ENCODE measurements at places on chromosomes 7 and 10.

DNA sequence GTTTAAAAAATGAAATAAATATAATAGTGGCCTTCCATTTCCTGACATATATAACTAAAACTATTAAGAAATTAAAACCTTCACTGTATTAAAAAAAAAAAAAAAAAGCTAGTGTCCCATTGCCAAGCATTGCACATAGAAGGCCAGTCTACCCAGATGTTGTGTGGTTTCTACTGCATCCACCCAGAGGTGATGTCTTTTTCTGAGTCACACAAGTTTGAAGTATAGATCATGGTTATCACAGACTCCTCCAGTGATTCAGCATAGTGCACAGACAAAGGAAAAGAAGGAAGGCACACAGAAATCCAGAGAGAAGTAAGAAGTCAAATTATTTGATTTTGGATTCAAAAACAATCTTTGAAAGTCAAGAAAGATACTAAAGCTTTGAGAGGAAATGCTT is 429.0 kb downstream of the ETV1 start:
- DNase-seq: no peak

DNA sequence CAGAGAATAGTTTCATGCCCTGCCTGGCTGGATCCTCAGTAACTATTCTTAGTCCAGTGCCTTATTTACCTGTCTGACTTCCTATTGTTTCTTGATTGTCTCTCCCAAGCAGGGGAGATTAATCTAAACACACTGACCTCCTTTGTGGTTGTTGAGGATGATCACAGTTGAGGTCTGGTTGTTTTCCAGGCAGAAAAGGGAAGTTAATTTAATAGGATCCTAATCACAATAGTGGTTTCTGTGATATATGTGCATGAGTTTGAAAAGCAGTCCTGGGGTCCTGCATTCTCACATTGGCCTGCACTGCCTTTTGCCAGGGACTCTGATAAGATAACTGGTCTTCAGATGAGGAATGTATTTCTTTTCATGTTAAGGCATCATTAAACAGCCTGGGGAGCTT is 130.1 kb downstream of the SND1 start:
- no peak for DNase-seq

GRCh38 chr7:133230591-133231194 is 22.2 kb upstream of the EXOC4 start:
- no peak for DNase-seq

DNA sequence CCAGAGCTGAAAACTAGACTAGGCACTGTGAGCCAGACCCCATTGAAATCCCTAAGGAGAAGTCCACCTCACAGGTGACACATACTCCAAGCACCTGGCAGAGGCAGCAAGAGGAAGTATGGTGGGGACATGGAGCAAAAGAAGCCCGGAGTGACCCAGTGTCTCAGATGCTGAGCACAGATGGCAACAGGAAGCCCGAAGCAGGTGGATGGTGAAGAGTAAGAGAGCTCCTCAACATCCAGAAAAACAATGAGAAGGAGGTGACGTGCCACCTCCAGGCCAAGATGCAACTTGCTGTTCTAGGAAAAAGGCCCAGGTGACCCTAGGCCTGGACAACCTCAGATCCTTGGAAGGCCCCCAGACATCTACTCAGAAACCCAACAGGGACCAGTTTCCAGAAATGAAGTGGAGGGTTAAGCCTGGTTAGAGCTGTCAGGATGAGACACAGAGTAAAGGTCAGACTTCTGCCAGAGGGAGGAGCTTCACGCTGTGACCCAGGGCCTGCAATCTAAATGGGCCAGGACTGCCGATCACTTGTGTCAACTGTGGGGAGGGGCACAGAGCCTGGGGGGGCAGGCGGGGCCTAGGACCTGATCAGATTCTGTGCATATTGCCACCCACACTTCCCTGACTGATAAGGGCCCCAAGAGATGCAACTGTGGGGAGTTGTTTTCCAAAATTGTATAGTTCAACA is 2.4 kb upstream of the COBL start:
- DNase-seq: no peak

GRCh38 chr10:22702348-22702747 is 12.0 kb downstream of the PIP4K2A start:
- no peak for DNase-seq

DNA sequence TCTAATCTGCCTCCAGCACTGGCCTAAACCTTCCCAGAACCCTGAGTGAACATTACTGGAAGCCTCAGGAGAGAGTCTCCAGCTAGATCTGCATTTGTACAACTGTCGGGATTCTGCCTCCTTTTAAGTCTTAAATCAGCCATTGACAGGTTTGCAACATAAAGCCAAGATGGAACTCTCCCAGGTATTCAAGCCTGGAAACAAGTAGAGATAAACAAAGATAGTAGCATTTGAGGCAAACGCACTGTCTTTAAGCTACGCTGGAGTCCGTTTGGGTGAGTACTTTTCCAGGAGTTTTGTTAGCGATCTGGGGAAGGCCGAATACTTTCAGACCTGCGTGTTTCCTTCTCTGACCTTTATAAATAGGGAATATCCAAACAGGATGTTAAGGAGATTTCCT is 317.2 kb upstream of the FZD8 start:
- DNase-seq: no peak

DNA sequence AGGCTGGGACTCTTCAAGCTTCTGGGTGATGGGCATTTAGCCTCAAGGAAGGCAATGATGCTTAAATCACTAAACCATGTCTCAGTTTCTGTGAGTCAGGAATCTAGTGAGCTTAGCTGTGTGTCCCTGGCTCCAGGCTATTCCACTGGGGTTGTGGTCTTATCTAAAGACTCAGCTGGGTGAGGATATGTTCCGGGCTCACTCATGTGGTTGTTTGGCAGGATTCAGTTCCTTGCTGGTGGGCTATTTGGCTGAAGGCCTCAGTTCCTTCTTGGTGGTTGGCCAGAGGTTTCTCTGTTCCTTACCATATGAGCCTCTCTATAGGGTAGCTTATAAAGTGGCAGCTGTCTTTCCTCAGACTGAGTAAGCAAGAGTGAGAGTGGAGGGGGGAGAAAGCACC is 12.0 kb downstream of the EVX1 start:
- no peak for DNase-seq

GRCh38 chr7:79458796-79459195 is 5.3 kb upstream of the MAGI2 start:
- no peak for DNase-seq

- DNase-seq: no peak
Observed at GRCh38 chr7:41886262-41886900, 183.5 kb upstream of the INHBA start.

DNA sequence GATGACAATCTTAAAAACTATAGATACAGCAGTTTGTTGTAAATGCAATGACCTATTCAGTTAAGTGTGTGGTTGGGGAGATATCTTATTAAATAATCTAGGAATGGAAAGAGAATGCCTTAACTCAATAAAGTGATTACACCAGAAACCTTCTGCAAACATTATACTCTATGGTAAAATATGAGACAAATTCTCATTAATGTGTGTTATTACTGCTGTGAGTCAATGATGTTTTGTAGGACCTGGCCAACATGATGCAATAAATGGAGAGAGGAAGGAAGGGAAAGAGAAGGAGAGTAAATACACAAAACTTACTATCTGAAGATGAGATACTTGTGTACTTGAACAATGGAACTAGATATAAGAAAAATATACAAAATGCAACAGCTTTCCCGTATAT is 25.1 kb downstream of the MKX start:
- DNase-seq: no peak

- no peak for DNase-seq
Observed at GRCh38 chr7:29328811-29329210, 134.2 kb downstream of the CHN2 start.

DNA sequence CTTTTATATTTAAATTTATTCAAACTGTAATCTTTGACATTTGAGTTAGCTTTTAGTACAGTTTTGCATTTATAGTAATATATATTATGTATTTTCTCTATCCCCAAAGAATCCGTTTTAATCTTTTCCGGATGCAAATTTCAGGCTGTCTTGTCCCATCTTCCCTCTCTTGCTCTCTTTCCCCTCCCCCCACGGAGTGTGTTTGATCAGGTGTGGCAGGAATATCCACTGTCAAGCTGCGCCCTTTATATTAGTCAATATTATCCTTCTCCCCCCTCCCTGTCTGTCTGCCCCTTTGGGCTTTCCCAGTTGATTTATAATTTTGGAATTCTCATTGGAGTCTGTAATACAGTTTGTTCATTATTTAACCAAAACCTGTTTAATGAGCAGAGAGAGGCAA is 19.0 kb downstream of the GBF1 start:
- no peak for DNase-seq

- DNase-seq: no peak
Observed at GRCh38 chr7:2640846-2641316, 9.1 kb downstream of the TTYH3 start.

GRCh38 chr10:55163388-55163979 is 362.5 kb upstream of the PCDH15 start:
- no peak for DNase-seq

DNA sequence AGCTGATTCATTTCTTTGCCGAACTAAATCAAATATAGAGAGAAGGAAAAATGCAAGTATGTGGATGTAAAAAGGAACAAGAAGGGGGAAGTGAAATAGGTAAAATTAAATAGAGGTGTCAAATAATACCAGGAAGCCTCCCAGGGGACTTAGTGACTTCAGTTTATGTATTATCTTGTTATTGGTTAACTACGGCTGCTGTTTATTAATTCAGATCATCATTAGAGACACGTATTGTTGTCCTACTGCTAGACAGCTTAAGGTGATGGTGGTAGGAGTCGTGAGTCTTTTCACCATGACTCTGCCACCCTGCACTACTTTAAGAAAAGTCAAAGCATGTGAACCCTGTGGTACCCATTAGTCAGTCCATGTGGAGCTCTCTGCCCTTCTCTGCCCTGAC is 289.1 kb downstream of the PRKG1 start:
- DNase-seq: no peak

GRCh38 chr7:80054356-80054755 is 80.3 kb upstream of the GNAI1 start:
- no peak for DNase-seq

- no peak for DNase-seq
Observed at GRCh38 chr7:28121496-28121895, 59.1 kb downstream of the JAZF1 start.

GRCh38 chr7:16491148-16491547 is 25.6 kb upstream of the SOSTDC1 start:
- DNase-seq: no peak

GRCh38 chr7:134954197-134955082 is 31.9 kb upstream of the AGBL3 start:
- no peak for DNase-seq

GRCh38 chr7:131061158-131061557 is 266.5 kb upstream of the MKLN1 start:
- DNase-seq: no peak

DNA sequence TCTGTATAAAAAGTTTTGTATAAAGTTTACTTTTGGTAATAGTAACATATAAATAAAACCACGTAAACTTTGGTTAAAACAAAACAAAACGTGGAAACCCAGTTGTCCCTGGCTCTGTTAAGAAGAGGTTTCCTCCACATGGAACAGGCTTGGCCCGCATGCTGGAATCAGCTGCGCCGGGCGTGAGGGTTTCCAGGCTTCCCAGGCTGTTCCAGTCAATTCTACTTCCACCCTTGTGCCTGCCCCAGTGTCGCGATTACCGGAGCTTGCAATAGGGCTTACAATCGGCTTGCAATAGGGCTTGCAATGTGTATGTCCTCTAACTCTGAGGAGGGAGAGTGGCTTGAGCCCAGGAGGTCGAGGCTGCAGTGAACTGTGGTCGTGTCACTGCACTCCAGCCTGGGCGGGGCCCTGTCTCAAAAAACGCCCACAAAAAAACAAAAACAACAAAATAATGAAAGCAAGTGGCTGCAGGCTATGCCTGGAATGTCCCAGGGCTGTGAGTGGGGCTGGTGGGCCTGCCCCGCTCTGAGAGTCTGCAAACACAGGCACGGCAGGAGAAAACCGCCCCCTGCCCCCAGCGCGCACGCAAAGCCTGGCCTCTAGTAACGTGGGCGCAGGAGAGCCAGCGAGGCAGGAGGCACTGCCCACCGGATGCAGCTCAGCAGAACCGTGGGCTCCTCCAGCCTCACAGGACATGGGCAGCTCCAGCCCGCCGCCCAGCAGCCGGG is 16.3 kb downstream of the CYP2W1 start:
- no peak for DNase-seq

DNA sequence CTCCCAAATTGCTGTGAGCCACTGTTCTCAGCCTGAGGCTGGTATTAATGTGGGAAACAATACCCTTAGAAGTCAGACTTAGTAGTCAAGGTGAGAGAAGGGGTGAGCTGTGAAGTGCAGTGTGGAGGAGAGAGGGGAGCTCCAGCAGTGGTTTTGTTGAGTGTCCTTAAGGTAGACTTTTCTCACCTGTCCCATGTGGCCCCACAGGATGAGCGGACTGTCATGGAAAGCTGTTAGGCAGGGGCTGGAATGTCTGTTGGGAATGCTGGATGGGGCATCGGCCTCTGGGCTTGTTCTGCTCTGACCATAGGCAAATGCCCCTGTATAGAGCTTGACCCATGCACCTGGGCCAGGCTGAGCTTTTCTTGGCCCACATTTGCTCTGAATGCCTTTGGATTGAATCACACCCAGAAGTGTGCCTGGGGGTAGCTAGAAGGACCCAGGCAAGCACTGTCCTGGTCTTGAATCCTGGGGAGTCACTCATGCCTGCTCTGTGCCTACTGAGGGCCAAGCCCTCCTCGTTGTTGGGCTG is 36.3 kb upstream of the SH2D4B start:
- DNase-seq: no peak

DNA sequence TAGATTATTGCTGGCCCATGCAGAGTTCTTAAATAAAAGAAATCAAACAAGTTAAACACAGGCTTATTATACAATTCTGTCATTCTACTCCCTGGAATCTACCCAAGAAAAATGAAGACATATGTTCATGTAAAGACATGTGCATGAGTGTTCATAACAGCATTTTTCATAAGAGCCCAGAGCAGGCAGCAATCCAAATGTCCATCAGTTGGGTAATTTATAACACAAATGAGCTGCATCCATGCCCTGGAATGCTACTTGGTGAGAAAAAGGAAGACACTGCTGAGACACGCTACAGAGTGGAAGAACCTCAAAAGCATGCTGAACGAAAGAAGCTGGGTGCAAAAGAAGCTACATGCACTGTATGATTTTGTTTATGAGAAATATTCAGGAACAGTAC is 342.6 kb downstream of the TCERG1L start:
- no peak for DNase-seq

- DNase-seq: no peak
Observed at GRCh38 chr7:85749696-85750453, 563.0 kb upstream of the SEMA3D start.

DNA sequence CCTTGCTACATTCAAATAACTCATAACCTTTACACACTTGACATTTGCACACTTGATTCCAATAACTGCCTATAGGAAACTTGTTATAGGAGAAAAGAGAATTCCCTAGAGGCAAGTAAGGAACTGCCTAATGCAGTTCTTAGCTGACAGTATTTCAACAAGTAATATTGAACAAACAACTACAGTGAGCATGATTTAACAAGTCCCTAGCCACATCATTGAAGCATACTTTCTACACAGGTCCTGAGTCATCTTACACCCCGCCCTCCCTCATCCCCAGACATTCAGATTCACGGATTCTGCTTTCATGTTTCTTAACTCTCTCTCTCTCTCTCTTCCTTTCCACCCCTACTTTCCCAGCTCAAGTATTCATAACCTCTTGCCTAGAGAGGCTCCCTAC is 153.5 kb downstream of the LSM5 start:
- no peak for DNase-seq

GRCh38 chr7:131183072-131183471 is 144.6 kb upstream of the MKLN1 start:
- no peak for DNase-seq
